ENCODE measurements at places on chromosomes 7 and 10.

- DNase-seq, result no peak
These were observed 116.6 kb downstream of the DOCK4 start for GRCh38 chr7:112089551-112089950.

- DNase-seq, result no peak
These were observed 135.0 kb downstream of the CDH23 start for GRCh38 chr10:71531485-71532446.

- no peak for DNase-seq
These were observed 129.6 kb downstream of the CNOT4 start for GRCh38 chr7:135380351-135380750.

DNA sequence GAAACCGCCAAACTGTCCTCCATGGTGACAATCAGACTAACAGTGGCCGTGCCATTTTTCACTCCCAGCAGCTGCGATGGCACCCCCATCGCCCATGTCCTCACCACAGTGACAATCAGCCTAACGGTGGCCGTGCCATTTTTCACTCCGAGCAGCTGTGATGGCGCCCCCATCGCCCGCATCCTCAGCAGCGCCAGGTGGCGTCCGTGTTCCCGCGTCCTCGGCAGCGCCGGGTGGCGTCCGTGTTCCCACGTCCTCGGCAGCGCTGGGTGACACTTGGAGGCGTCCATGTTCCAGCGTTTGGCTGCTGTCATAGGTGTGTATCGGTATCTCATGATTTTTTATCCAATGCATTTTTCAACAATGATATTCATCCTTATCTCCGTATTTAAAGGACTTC is 267.3 kb downstream of the PTPRN2 start:
- no peak for DNase-seq

GRCh38 chr10:34473174-34474008 is 341.7 kb downstream of the PARD3 start:
- DNase-seq, result no peak

DNA sequence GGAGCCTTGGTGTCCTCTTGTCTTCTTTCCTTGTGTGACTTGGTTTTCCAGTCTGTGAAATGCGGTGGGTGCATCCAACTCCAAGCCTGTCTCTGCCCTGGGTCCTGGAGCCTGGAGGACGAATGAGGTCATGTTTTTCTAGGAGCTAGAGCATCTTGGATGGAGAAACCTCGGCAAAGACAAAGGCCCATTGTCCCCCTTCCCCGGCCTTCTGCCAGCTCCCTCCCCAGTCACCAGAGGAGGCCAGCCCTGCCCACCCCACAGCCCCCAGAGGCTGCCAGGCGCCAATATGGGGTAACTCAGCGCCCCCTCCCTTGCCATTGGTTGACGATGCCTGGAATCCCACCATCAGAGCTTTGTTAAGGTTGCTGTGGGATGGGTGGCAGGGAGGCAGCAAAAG is 40.4 kb downstream of the KCTD7 start:
- no peak for DNase-seq

DNA sequence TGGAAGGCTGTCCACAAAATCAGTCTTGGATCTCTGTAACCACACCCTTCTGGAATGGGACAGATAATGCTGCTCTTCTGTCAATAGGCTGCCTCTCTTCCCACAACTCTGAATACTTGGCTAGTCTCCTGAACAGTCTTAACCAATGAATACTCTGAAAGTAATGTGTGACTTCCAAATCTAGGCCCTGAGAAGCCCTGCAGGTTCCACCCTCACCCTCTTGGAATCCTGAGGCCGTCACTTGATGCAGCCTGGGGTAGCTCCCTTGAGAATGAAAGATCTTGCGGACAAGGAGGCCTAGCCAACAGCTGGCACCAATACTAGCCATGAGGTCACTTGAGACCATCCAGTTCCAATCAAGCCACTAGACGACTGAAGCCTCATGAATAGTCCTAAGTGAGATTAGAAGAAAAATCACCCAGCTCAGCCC is 109.2 kb downstream of the ARHGAP12 start:
- peak; percentile 80 for DNase-seq

GRCh38 chr7:23594879-23595604 is 2.1 kb upstream of the CCDC126 start:
- no peak for DNase-seq

DNA sequence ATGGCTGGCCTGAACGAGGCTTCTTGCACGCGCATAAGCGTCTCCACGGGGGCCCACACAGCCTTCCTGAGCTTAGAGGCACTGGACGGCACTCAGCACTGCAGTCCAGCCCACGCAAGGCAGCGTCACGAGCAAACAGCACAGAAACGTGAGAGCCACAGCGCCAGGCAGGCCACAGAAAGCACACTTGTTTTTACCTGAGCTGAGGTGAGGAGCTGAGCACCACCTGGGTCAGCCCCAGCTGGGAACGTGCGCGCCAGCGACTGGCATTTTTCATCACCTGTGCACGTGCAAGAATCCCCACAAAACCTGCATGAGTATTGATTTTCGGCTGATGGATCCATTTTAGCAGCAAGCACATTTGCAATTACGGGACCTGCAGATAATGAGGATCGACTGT is 26.7 kb downstream of the IQCE start:
- no peak for DNase-seq

GRCh38 chr7:64541438-64542359 is 21.2 kb downstream of the ZNF680 start:
- peak; percentile 35 for DNase-seq

- no peak for DNase-seq
These were observed 629.8 kb downstream of the KCNMA1 start for GRCh38 chr10:77007834-77008233.

GRCh38 chr7:158609313-158609974 is 21.8 kb upstream of the PTPRN2 start:
- DNase-seq, result no peak

- no peak for DNase-seq
These were observed 908.6 kb downstream of the SORCS3 start for GRCh38 chr10:105549731-105550130.

DNA sequence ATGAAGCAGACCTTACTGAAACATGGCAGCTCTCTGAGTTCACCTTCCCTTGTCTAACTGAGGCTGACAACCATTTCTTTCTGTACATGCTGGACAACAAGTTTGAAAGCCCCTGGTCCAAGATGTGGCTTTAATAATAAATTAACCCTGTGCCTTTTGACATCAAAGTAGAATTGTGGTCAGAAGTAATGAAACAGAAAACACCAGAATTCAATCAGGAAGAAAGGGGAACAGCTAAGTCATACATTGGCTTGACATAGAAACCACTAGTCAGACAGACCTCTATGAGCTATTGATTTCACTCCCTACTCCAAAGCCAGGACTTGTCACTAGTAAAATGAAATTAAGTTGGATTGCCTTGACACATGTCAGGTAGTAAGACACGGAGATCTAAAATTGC is 175.2 kb upstream of the ASAH2 start:
- DNase-seq, result no peak

- DNase-seq, result no peak
These were observed 240.0 kb upstream of the IMMP2L start for GRCh38 chr7:111802194-111802772.

DNA sequence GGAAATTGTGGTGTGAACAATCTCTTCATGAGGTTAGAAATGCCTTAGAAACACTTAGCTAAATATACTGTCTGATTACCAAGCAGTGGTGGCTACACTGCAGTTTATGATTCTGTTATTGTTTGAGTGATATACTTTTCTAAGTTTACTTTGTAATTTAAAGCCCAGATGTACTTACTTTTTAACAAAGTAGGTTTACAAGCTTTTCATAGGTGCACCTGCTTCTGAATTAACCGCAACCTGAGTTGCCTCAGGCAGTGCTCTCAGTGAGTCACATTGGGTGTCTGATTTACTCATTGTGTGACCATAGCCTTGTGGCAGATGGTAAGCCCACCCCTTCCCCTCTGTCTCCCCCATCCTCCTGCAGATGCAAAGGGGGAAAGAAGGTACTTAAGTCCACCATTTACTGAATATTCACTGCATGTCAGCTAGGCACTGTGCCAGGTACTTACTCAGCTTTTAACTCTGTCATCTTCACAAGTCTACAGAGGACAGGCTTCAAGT is 9.0 kb downstream of the MTURN start:
- peak; percentile 60 for DNase-seq

DNA sequence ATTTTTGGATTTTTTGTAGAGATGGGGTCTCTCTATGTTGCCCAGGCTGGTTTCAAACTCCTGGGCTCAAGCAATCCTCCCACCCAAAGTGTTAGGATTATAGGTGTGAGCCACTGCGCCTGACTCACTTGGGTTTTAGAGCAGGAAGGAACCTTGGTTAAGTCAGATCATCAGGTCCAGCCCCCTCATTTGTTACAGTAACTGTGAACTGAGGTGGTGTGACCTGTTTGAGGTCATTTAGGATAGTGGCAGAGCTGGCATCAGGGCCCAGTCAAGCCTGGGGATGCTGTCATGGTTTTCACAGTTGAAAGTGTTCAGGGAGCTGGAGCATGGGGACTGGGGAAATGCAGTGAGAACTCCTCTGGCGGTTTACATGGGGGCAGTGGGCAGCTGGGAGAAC is 159.6 kb downstream of the TAX1BP1 start:
- no peak for DNase-seq

DNA sequence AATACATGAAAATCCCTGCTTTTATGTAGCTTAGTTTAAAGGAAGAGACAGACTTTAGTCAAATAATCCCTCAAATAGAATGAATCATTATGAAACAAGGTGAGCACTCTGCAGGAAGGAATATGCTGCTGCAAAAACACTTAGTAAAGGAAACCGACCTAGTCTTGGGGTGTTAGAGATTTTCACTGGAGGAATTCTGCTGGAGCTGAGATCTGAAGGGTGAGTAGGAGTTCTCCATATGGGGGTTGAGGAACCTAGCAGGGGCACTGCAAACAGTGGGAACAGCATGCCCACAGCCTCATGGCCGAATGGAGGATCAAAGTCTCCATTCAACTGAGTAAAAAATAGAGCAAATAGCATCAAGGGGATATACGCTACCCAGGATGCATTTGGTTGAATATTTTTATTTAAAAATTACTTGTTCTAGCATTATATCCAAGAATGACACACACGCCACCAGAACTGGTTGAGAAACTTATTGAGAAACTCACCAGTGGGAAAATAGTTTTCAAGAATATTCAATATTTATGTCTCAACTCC is 3.5 kb downstream of the ITIH2 start:
- DNase-seq, result no peak

DNA sequence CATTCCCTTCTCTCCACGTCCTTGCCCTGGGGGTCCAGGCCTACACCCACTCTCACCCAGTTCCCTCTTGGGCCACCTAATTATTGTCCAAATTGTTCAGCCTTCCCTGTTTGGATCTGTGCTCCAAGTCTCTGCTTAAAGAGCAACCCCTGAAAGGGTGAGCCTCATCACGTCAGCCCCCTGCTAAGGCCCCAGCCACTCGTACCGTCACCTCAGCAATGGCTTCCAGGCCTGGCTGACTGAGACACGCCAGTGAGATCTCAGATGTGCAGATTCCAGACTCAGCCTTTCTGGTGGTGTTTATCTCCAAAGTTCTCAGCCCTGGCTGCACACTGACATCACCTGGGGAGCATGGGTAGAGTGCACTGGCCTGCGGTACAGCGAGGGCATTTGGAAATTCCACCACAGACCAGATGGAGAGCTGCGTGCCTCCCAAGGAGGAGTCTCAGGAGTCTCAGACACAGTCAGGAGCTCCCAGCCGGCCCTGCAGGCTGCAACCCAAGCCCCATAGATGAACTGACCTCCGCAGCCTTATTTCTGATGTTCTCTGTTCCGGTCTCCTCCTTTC is 87.5 kb downstream of the PRKAG2 start:
- DNase-seq, result no peak

DNA sequence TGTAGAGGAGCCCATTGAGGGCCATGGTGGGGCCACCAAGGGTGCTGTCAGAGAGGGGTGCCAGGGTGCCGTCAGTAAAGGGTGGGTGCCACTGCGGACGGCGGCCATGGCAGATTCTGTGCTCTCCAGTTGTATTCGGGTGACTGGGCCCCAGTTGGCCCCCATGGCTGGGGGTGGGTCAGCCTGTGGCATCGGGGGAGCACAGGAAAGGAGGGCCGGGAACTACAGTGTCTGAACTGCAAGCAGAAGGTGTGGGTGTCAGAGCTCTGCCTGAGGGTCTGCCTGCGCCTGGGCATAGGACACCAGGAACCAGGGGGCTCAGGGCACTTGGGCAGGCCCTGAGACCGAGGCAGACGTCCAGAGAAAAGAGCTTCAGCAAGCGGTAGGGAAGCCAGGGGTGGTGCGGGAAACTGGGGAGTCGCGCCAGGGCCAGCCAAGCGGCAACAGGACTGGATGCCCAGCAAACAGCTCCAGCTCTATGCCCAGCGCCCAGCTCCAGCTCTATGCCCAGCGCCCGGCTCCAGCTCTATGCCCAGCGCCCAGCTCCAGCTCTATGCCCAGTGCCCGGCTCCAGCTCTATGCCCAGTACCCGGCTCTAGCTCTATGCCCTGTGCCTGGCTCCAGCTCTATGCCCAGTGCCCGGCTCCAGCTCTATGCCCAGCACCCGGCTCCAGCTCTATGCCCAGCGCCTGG is 502.3 kb upstream of the FOXK1 start:
- no peak for DNase-seq

- DNase-seq, result no peak
These were observed 50.3 kb upstream of the ZEB1 start for GRCh38 chr10:31268444-31269303.

GRCh38 chr7:2526659-2527504 is 7.3 kb downstream of the LFNG start:
- no peak for DNase-seq

DNA sequence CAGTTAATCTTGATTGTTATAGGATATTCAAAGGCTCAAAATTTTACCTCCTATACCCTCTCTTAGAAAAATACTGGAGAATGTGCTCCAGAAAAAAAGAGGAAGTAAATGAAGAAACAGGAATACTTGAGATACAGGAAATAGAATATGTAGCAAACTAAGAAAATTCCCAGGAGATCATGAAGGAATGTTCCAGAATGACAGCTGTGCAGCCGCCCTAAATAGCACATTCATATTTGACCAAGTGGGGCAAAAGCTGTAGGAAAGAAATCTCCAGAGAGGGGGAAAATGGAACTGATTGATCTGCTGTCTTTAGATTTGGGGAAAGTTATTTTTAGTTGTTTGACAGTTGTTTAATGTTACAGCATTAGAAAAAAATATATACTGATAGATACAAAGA is 46.2 kb upstream of the ZEB1 start:
- no peak for DNase-seq

- peak; percentile 61 for DNase-seq
These were observed 481.0 kb downstream of the TNS3 start for GRCh38 chr7:47100817-47101435.

GRCh38 chr10:76231286-76231934 is 800.0 kb downstream of the LRMDA start:
- no peak for DNase-seq

GRCh38 chr10:87700031-87700796 is 40.5 kb downstream of the PAPSS2 start:
- DNase-seq, result peak; percentile 85

DNA sequence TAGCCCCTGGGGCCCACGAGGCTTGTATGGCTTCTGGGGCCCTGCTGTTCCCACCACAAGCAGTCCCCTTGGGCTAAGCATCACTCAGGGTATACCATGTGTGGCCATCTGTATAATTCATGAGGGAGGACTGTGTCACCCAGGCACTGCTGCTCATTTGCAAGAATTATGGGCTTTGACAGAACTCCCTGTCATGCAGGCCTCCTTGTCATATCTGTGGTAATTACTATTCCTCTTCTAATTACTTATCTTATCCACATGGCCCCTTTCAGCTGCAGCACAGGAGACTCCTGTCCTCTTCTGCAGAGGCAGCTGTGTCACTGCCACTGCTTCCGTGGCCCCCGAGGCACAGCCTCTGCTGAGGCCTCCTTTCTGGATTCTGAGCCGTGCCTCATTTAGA is 46.3 kb downstream of the LRMDA start:
- no peak for DNase-seq

Measured in fibroblast of the aortic adventitia (primary cell).